ENCODE measurements at places on chromosomes 11 and 22.
A peak's percentile ranks its signal among the peaks of the same experiment; 100 is the strongest.

DNA sequence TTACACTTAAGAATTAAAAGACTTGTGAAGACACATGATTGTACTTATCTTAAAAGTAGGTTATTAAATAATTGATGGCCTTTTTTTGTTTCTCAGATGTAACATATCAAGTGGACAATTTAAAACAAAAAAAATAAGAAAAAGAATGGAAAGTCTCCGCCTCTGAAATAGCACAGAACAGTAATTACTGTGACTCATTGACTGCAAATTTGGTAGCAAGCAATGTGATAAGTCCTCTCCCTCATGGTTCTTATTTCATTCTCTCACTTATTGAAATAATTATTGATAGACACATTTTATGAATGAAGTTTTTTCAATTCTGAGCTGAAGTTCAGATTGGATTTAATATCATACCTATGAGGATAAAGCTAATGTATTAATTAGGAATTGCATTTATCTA lies 717.9 kb upstream of the LUZP2 start:
- no peak overlapping the region for H3K27ac ChIP-seq
- H3K36me3 ChIP-seq, result no peaks in the 10 kb centered on the region
- no peak for DNase-seq
- H3K27me3 ChIP-seq, result no peaks in the 10 kb centered on the region
- H3K4me3 ChIP-seq, result no peak overlapping the region
- peaks cover 10% of the 10 kb centered on the region for H3K4me1 ChIP-seq

DNA sequence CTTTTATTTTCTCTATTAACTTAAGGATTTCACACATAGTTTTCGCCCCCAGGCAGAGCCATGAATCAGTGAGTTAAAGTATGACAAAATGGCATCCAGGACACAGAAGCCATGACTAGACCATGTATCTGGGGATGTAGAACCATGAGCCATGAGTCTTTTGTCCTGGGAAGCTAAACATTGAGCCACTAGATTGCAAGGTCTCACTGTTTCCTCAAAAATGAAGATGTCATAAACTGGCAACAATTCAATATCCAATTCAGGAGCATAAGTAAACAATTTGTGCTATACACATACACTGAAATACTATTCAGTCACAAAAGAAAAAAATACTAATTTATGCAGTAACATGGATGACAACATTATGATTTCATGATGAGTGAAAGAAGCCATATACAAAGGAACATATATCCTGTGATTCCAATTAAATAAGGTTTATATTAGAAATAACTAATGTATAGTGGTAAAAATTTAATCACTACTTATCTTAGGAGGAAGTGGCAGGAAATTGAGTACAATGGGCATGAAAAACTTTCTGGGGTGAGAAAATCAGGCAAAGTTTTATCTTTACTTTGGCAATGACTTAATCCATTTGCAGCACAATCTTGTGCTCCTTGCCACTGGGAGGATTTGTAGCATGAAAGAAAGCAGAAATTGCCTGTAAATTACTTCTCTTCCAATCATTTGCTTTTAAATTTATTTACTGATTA lies 28.5 kb upstream of the CARD16 start:
- H3K27me3 ChIP-seq, result no peaks in the 10 kb centered on the region
- no peaks in the 10 kb centered on the region for H3K36me3 ChIP-seq
- DNase-seq, result no peak

DNA sequence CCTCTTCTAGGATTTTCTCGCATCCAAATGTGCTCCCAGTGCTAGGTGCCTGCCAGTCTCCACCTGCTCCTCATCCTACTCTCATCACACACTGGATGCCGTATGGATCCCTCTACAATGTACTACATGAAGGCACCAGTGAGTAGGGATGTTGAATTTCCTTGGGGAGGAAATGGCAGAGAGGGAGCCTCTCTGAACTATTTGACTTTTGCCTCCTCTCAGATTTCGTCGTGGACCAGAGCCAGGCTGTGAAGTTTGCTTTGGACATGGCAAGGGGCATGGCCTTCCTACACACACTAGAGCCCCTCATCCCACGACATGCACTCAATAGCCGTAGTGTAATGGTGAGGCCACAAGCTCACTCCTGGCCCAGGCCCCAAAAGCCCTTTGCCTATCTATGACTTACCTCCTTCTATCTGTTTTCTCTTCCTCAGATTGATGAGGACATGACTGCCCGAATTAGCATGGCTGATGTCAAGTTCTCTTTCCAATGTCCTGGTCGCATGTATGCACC lies 2.5 kb downstream of the TAF10 start:
- H3K36me3 ChIP-seq, result peaks cover 4% of the 10 kb centered on the region
- H3K27me3 ChIP-seq, result no peaks in the 10 kb centered on the region
- peaks cover 24% of the 10 kb centered on the region for H3K4me1 ChIP-seq
- no peak overlapping the region for H3K27ac ChIP-seq
- no peak for DNase-seq

DNA sequence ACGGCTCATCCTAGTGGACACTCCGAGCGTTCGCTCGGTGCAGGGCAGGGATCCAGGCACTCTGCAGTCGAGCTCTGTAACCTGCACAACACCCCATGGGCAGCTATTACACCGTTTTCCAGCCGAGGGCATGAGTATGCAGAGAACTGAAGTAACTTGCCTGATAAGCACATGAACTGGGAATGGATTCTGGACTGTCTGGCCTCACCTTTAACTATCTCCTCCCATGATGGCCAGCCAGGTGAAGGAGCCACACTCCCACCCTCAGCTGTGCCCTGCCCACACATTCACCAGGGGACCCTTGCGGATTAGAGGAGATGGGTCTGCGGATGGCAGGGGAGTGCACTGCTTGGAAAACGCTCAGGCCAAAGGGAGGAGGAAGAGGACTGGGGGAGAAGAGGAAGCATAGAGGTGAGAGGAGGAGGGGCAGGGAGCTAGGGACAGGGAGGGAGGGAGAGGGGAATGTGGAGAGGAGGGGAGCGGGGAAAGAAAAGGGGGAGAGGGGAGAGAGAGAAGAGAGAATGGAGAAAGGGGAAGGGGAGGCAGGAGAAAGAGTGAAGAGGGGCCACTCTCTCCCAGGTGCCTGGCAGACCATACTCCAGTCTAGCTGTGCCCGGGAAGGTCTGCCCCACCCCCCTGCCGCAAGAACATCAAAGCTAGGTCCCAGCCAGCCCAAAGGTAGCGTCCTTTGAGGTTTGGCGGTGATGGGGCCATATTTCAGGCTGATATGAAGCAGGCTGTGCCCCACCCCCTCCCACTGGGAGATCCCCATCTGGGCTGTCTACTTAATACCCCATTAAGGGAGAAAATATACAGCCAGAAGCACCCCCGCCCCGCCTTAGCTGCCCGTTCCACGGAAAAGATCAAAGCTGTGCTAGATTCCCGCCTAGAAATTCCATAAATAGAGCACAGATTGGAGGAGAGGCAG lies 33.2 kb upstream of the TCF20 start:
- no peaks in the 10 kb centered on the region for H3K36me3 ChIP-seq
- H3K4me1 ChIP-seq, result peaks cover 52% of the 10 kb centered on the region
- no peak overlapping the region for H3K4me3 ChIP-seq
- peaks cover 11% of the 10 kb centered on the region for H3K27me3 ChIP-seq
- no peak overlapping the region for H3K27ac ChIP-seq
- no peak for DNase-seq

GRCh38 chr11:36132940-36133339 lies 156.3 kb downstream of the COMMD9 start:
- H3K4me1 ChIP-seq, result peaks cover 7% of the 10 kb centered on the region
- H3K4me3 ChIP-seq, result no peak overlapping the region
- H3K27ac ChIP-seq, result no peak overlapping the region
- H3K36me3 ChIP-seq, result no peaks in the 10 kb centered on the region
- H3K27me3 ChIP-seq, result no peaks in the 10 kb centered on the region

- H3K4me1 ChIP-seq, result no peaks in the 10 kb centered on the region
- H3K27ac ChIP-seq, result no peak overlapping the region
- no peaks in the 10 kb centered on the region for H3K36me3 ChIP-seq
- DNase-seq, result no peak
- no peak overlapping the region for H3K4me3 ChIP-seq
Observed at GRCh38 chr11:74299015-74299414, 12.4 kb downstream of the P4HA3 start.

GRCh38 chr11:123330071-123330470 lies 100.0 kb upstream of the GRAMD1B start:
- H3K36me3 ChIP-seq, result no peaks in the 10 kb centered on the region
- no peak for DNase-seq
- no peaks in the 10 kb centered on the region for H3K27me3 ChIP-seq

- no peak overlapping the region for H3K4me3 ChIP-seq
- H3K27me3 ChIP-seq, result no peaks in the 10 kb centered on the region
- H3K36me3 ChIP-seq, result no peaks in the 10 kb centered on the region
- DNase-seq, result peak; percentile 7
- no peak overlapping the region for H3K27ac ChIP-seq
Observed at GRCh38 chr11:62897311-62897710, 16.6 kb downstream of the SLC3A2 start.

GRCh38 chr11:83656796-83657330 lies 370.7 kb upstream of the CCDC90B start:
- no peaks in the 10 kb centered on the region for H3K27me3 ChIP-seq
- H3K36me3 ChIP-seq, result no peaks in the 10 kb centered on the region
- H3K4me3 ChIP-seq, result no peak overlapping the region
- H3K27ac ChIP-seq, result no peak overlapping the region

- no peak for DNase-seq
- no peaks in the 10 kb centered on the region for H3K27me3 ChIP-seq
- H3K36me3 ChIP-seq, result no peaks in the 10 kb centered on the region
- no peak overlapping the region for H3K4me3 ChIP-seq
Observed at GRCh38 chr22:41003066-41003465, 51.9 kb downstream of the RBX1 start.

DNA sequence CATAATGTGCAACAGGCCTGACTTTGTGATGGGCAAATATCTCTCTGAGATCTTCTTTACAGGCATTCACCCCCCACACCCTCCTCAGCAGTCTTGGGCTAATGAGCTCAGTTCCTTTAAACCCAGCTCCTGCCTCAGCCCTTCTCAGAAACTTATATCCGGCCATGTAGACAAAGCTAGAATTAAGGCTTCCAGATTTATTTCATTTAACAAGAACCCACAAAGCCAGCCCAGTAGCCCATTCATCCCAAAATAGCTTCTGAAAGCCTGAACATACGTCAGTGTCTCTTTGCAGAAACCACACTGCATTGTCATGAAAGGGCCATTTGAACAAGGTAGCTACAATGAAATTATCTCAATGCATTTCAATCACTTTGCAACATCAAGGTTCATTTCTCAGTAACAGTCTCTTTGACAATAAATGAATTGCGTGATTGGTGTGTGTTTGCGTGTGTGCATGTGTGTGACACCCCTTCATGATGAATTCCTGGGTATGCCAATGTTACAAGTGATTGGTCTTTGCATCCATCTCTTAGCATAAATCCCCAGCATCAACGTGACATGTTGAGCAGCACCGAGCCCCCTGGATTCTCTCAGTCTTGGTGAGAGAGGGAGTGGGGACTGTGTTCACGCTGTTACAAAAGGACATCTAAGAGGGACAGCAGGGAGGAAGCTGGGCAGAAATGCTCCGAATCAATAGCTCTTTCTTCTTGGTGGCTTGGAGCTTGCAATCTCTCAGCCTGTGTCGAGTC lies 299.6 kb downstream of the KIRREL3 start:
- H3K4me1 ChIP-seq, result peaks cover 29% of the 10 kb centered on the region
- DNase-seq, result no peak
- H3K36me3 ChIP-seq, result no peaks in the 10 kb centered on the region

GRCh38 chr11:61636676-61637075 lies 43.5 kb upstream of the DAGLA start:
- H3K4me1 ChIP-seq, result peaks cover 10% of the 10 kb centered on the region
- H3K4me3 ChIP-seq, result no peak overlapping the region
- H3K36me3 ChIP-seq, result no peaks in the 10 kb centered on the region
- no peaks in the 10 kb centered on the region for H3K27me3 ChIP-seq
- DNase-seq, result no peak
- H3K27ac ChIP-seq, result no peak overlapping the region

- H3K27ac ChIP-seq, result no peak overlapping the region
- no peak for DNase-seq
- no peak overlapping the region for H3K4me3 ChIP-seq
- no peaks in the 10 kb centered on the region for H3K27me3 ChIP-seq
- no peaks in the 10 kb centered on the region for H3K4me1 ChIP-seq
Observed at GRCh38 chr11:112884012-112884767, 77.0 kb upstream of the NCAM1 start.

DNA sequence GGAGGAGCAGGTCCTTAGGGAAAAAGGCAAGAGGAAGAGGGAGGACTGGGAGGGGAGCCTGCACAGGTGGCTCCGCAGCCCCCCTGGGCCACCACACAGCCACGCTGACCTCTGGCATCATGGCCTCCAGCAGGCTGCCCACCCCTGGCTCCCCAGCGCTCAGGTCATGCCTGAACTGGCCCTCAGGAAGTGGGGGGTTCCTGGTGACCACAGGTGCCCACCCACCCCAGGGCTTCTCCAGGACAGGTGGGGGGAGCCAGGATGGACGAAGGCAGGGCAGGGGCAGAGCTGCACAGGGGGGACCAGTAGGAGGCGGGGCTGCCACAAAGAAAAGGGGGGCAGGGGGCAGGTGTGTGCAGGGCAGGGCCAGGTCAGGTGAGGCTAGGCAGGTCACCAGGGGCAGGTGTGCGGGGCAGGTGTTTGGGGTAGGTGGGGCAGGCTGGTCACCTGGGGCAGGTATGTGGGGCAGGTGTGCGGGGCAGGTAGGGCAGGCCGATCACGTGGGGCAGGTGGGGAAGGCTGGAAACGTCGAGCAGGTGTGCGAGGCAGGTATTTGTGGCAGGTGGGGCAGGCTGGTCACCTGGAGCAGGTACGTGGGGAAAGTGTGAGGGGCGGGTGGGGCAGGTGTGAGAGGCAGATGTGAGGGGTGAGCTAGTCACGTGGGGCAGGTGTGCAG lies 997 bp downstream of the DEAF1 start:
- H3K36me3 ChIP-seq, result no peaks in the 10 kb centered on the region
- H3K4me3 ChIP-seq, result peak overlapping the region; percentile 77
- peaks cover 22% of the 10 kb centered on the region for H3K4me1 ChIP-seq
- no peak for DNase-seq
- no peak overlapping the region for H3K27ac ChIP-seq
- no peaks in the 10 kb centered on the region for H3K27me3 ChIP-seq

DNA sequence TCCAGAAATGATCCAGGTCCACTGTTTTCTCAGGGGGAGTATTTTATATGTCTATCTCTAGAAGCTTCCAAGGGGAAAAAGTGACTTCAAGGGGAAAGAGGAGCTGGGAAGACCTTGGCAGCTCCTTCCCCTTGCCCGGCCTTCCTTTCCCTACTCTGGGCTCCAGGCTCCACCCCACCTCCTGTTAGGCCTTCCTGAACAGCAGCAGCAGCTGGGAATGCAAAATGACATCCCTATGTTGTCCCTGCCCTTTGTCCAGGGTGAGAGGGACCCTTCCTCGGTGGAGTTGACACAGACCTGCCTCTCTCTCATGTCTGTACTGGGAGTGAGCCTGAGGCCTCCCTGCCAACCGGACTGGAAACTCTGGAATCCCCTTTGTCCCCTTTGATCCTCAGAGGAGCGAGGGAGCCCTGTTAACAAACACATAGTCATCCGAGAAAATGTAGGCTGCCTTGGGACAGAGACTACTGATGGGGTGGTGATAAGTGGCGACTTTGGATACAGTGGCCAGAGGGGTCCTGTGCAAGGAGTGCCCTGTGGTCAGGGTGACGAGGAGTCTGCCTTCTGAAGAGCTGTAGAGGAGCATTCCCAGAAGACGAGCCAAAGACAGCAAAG lies 9.0 kb upstream of the MALAT1 start:
- no peaks in the 10 kb centered on the region for H3K27me3 ChIP-seq
- peaks cover 87% of the 10 kb centered on the region for H3K4me1 ChIP-seq
- peak overlapping the region; percentile 69 for H3K27ac ChIP-seq

Measured in neural progenitor cell (in vitro differentiated cells).